Skin of body (tissue), 3 donors: ENCODE measurements at places on chromosomes 6 and 20. TPM values are rescaled to one million over a fixed set of nuclear protein-coding genes. Genes with fewer than 3 reads are reported as not detected.

PNLDC1 gene
- 0.30 TPM for total RNA-seq

TMEM244 gene
- 4.2 TPM for total RNA-seq

GATA5 gene
- total RNA-seq = not detected

PI16 gene
- 10.1 TPM for total RNA-seq

GRCh38 chr6:52497652-52498408 is 77.7 kb downstream of the EFHC1 start:
- DNase-seq = no peak

DNA sequence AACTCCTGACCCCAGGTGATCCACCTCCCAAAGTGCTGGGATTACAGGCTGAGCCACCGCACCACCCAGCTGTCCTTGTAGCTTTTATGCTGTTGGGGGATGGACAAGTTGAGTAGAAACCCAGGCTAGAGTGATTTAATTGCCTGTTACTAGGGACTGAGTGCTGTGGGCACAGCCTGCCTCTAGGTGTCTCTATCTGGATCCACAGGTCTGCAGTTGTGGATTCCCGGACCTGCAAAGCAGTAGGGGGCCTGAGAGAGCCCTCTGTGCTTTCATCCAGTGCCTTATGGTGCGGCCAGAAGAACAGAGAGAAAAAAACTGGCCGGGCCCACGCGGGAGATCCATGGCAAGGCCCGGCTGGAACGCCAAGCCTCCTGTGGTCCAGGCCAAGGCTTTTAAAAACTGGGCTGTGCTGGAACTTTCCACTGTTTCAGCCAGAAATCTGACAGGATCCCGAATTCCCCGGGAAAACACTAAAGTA is 5.2 kb downstream of the SIRPA start:
- DNase-seq = peak; percentile 54

- no peak for DNase-seq
Measured at GRCh38 chr20:53253668-53254067, 281.5 kb downstream of the TSHZ2 start.

DNA sequence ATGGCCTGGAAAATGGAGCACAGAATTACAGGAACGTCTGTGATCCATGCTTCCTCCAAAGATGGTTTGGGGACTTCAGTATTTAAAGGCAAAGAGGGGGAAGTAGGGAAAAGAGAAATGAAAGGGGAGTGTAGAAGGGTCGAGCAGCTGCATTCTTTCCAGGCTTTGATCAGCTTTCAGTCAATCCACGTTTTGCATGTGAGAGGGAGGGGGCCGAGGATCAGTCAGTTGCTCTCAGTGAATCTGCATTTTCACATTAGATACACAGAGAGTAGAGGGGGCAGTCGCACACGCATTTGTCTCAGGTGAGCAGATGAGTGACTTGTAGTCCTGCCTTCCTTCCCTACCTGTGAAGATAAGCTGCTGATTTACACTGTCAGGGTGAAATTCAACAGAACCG is 78.8 kb downstream of the FOXF2 start:
- DNase-seq = no peak

DNA sequence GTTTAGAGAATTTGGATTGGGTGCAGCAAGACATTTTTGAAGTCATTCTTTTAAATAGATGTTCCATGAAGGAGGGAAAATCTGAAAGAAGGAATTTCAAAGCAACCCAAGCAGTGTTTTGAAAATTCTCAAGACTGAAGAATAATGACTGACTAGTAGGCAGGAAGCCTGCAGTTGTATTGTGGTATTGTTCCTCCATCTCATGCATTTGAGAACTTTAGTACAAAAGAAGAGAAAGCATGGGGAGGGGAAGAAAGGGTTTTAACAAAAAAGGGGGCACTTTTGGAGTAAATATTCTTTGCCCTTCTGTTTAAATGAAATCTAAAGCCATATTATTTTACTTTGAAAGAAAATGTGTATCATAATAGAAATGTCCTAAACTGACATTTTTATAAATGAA is 6.6 kb downstream of the NCOA3 start:
- DNase-seq = no peak

DNA sequence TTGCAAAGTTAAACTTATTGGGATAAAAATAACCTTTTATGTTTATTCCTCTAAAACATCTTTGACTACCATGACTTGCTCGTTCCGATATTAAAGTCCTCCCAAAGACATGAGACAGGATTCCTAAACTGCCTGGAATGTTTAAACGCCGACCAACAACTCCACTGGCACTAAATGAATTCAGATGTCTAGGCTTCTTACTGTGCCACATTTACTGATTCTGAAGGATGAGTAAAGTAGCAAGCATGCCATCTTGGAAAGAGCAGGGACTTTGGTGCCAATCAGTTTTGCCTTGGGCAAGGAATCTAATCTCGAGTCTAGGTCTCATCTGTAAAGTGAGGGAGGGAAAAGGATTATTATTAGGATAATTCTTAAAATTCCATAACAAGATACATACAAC is 25.3 kb downstream of the MBOAT1 start:
- no peak for DNase-seq

GRCh38 chr6:79640146-79641111 is 9.3 kb downstream of the SH3BGRL2 start:
- no peak for DNase-seq

- DNase-seq = no peak
Measured at GRCh38 chr6:101450901-101451300, 57.4 kb downstream of the GRIK2 start.

DNA sequence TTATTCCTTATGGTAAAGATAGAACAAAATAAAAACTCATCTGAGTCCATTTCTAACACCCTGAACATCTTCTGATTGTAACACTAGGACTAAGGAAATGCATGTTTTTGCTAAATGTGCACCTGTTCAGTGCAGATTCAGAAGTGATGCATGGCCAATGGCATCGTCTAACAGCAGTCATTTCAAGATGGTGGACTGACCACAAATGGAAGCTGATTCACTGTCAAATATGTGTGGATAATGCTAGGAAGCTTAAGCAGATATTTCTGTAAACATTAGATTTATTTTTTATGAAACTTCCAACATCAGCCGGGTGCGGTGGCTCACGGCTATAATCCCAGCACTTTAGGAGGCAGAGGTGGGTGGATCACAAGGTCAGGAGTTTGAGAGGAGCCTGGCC is 394.8 kb downstream of the SAMD5 start:
- no peak for DNase-seq

DNA sequence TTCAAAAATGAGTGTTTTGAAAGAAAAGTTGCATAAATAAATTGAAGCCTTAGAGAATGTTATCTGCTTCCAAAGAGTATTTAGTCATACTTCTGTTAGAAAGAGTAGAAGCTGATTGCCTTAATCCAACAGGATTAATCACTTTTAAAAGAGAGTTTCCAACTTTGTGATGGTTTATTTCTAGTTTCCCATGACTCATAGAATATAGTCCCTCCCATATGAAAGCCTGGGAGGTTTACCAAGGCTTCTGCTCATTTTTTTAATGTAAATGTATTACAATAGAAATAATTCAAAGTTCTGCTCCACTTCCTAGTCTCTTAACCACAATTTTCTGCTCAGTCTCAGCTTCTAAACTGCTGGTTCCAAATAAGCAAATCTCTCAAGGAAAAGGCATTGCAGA is 118.0 kb upstream of the IRAK1BP1 start:
- no peak for DNase-seq

- no peak for DNase-seq
Measured at GRCh38 chr20:54940522-54940921, 465.1 kb downstream of the DOK5 start.

GRCh38 chr6:37650071-37650481 is 47.6 kb downstream of the MDGA1 start:
- no peak for DNase-seq
